ENCODE measurements at places on chromosomes 4 and X.

DNA sequence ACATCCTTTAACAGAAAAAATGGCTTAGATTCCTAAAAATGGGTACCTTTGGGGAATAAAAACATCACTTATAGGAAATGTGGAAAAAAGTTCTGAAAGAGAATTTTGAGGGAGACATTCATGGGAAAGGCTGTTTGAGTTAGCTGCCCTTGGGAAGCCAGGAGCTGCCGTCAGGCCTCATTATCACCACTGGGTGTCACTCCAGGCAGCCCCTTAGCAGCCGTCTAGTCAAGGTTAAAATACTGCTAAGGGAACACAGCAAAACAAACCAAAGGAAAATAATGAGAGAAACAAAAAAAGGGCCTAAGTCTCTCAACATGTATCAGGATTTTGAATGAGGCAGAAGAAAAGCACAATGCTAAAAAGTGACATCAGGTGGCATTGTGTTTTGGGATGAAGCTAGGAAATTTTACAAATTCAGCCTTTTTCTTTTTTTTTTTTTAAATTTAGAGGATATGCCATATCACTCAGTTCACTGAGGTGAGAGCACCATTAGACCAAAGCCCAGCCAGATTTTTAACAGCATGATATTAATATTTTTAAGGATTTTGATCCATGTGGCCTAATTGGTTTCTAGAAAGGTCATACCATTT lies 235.3 kb downstream of the GPAT3 start:
- peak; percentile 24 for DNase-seq

DNA sequence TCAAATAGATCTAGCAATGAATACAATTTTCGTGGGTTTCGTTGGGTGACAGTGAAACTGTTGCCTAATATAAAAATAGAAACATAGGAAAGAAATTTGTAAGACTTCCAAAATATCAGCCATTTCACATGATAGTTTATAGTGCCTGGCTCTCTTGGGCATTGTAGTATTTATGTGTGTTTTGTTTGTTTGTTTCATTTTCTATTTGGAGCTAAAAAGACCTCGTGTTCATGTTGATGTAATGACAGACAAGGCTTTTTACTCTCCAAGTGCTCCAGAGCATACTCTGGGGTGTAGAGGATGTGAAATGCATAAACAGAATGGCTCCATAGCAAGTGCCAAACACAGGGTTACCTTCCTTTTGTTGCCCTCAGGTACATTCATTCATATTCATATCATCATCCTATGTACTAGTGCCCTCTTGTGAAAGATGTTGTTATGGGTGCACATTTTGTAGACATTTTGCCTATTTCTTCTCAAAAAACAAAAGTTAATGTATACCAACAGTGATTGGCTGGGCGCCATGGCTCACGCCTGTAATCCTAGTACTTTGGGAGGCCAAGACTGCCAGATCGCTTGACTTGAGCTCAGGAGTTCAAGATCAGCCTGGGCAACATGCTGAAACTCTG lies 100.7 kb upstream of the AMOT start:
- no peak for DNase-seq

- DNase-seq = no peak
Measured at GRCh38 chr4:41442810-41443209, 95.1 kb upstream of the LIMCH1 start.

GRCh38 chr4:152599095-152599494 lies 63.2 kb upstream of the FBXW7 start:
- no peak for DNase-seq

DNA sequence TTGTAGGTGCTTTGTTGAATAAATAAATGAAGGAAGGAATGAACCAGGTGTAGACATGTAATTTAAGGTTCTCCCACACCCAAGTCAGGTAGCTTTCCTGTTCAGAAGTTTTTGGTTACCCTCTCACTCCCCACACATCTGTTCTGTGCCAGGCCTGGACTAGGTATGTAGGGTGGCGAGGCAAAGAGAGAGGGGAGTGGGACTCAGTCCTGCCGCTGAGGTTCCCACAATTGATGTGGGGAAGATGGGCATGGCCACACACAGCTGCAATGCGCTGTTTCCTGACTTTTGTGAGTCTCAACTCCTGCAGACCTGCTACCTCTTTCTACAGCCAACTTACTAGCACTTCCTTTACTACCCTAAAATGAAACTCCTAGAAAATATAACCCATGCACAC lies 88.9 kb downstream of the RTL5 start:
- no peak for DNase-seq

DNA sequence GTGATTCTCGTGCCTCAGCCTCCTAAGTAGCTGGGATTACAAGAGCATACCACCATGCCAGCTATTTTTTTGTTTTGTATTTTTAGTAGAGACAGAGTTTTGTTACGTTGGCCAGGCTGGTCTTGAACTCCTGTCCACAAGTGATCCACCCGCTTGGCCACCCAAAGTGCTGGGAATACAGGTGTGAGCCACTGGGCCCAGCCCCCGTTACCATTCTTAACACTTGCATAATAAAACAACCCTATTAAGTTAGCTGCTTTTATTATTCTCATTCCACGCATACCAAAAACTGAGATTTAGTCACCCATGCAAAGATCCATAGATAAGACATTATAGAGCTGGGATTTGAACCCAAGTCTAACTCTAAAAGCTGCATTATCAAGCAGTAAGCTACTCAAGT lies 6.0 kb upstream of the TEX13A start:
- DNase-seq = no peak

DNA sequence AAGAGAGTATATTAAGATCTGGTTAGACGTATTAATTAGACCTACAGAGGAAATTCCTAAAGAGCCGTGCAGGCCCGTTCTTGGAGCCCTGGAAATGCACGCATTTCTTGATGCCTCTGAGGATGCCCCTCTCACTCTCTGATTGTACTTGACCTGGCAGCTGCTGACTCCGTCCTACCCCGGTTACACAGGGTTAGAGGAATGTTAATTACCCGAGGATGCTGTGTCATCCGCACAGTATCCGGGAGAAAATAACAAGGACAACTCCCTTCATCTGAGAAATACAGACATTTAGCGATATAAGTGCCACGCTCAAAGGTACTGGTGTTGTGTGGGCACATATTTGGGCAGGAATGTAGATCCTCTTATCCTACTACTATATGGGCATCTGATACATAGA lies 404.6 kb upstream of the FAT1 start:
- DNase-seq = no peak

GRCh38 chr4:189136462-189136861 lies 804.2 kb upstream of the FRG1 start:
- no peak for DNase-seq

DNA sequence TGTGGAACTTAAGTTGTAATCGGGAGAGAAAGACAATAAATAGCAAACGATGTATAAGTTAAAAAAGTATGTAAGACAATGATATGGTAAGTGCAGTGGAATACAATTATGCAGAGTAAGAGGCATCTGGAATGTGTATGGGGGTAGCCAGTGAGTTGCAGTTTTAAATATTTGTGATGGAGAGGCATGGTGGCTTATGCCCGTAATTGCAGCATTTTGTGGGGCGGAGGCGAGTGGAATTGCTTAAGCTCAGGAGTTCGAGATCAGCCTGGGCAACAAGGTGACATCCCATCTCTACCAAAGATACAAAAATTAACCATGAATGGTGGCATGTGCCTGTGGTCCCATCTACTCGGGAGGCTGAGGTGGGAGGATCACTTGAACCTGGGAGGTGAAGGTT lies 52.5 kb upstream of the WDFY3 start:
- no peak for DNase-seq

Measured in SW 1271 (cell line).